NCI-H1436 treated with DMSO at 0.1 percent for 48 hours (cell line): ENCODE measurements at places on chromosomes 16 and 17.

GRCh38 chr17:79941088-79942010 lies 94.3 kb downstream of the TBC1D16 start:
- DNase-seq, result no peak

- DNase-seq, result no peak
These were observed 406.9 kb downstream of the TMEM114 start for GRCh38 chr16:8183176-8184099.

DNA sequence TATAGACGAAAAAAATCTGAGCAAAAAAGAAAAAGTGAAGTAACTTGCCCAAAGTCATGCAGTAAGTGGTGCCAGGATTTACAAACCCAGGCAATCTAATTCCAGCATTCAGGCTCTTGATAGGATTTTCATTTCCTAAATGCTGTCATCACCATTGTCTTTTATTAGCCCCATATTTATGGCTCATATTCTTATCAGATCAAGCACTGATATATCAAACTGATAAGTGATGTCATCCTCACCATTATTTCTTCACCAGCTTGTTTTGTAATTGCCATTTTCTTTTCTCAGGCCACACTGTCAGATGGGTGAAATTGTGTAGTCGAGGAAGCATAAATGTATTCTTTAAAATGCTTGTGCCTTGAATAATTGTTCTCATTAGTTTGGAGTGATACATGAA lies 1.3 kb downstream of the RAD51C start:
- DNase-seq, result no peak

GRCh38 chr17:7715936-7716886 lies 1.3 kb upstream of the DNAH2 start:
- DNase-seq, result no peak

GRCh38 chr16:81917375-81917774 lies 93.9 kb downstream of the SDR42E1 start:
- DNase-seq, result no peak

GRCh38 chr17:31486351-31487062 lies 95.0 kb downstream of the RAB11FIP4 start:
- no peak for DNase-seq

- no peak for DNase-seq
These were observed 194.3 kb downstream of the HS3ST3A1 start for GRCh38 chr17:13407381-13407780.

DNA sequence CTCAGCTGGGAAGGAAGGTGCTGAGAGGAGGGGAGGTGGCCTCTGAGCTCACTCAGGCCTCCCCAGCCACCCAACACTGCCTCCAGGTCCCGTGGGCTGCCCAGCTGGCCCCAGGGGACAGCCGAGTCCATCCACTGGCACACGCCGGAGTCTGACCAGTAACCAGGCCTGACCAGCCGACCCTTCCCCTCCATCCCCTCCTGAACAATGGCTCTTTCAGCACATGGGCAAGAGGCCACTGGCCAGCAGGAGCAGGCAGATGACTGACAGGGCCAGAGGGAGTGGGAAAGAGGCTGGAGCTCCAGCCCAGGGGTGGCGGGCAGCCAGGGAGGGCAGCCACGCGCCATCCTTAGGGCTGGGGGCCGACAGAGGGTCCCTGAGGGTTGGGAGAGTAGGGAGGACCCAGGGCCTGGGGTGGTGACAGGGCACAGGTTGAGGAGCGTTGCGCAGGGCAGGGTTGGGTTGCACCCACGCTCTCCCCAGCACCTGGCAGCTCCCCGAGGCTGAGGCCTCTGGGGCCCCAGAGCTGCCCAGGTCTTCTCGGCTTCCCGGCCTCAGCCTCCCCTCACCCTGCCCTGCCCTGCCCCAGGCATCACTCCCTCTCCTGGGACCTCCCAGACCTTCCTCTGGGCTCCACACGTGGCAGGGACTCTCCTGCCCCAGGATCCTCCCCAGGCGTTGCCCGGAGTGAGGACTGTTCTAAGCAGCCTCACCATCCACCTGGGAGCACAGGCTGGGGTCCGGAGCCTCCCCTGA lies 20.2 kb upstream of the SLC38A10 start:
- no peak for DNase-seq

DNA sequence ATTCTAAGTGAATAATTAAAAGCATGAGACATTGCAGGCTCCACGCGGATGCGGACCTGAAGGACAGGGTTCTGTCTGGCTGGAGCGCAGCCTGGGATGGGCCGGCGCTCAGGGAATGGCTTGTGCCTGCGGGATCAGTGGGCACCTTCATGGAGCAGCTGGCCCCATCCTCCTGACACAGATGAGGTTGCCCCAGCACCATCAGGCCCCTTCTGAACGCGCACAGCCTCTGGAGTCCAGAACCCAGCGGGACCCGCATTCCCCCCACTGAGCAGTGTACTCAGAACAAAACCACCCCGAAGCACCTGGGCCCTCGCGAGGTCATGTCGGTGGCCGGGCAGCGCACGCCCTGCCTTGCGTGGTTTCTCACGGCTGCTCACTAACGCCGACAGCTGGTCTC lies 70.5 kb upstream of the CHMP6 start:
- no peak for DNase-seq

DNA sequence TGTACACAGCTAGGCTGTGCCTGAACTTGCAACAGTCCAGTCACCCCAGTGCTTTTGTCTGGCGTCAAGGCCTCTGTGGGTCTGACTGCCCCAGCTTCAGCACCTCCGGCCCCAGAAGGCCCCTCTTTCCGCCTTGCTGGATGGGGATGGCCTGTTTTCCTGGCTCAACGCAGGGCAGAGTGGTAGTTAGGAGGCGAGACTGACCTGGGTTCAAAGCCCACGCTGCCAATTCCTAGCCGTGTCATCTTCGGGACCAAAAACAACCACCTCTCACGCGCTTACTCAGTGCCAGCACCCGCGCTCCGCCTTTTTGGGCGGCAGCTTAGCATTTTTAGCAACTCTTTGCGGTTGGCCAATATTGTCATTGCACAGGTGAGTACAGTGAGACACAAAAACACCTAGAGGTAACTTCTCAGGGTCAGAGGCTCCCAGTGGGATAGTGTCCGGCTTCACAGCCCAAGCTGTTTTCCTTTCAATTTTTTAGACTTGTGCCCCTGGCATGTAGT lies 4.6 kb downstream of the MYBBP1A start:
- no peak for DNase-seq

GRCh38 chr16:22252317-22252716 lies 44.9 kb upstream of the POLR3E start:
- no peak for DNase-seq

GRCh38 chr17:36463916-36464764 lies 22.3 kb upstream of the ZNHIT3 start:
- DNase-seq, result no peak

GRCh38 chr16:7086822-7087616 lies 245.6 kb upstream of the RBFOX1 start:
- DNase-seq, result no peak

GRCh38 chr17:61863801-61864126 lies 436 bp upstream of the BRIP1 start:
- no peak for DNase-seq

GRCh38 chr17:78669975-78670518 lies 92.9 kb upstream of the DNAH17 start:
- DNase-seq, result no peak

DNA sequence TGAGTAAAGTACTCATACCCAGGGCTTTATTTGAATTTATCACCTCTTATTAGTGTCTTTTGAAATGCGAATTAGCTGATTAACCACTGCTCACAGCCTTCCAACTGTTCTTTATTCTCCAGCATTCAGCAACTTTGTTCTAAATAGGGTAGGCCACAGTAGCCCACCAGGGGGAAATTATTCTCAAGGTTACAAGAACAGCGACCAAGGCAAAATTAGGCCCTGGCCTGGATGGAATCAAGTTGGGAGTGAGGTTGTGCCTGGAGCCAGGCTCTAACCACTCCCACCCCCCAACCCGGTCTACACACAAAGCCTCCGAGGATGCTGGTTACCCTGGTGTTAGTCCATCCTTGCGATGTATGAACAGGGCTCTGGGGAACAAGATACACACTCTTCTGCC lies 245.5 kb downstream of the STX8 start:
- no peak for DNase-seq

GRCh38 chr16:51849715-51850114 lies 697.2 kb downstream of the TOX3 start:
- DNase-seq, result no peak
